ENCODE measurements at places on chromosomes 2 and 18. TPM values are rescaled to one million over a fixed set of nuclear protein-coding genes. Genes with fewer than 3 reads are reported as not detected.

The FAHD2A gene
- 20.0 TPM for polyA plus RNA-seq

The TWIST2 gene
- not detected for polyA plus RNA-seq

The POTEI gene
- not detected for polyA plus RNA-seq

DNA sequence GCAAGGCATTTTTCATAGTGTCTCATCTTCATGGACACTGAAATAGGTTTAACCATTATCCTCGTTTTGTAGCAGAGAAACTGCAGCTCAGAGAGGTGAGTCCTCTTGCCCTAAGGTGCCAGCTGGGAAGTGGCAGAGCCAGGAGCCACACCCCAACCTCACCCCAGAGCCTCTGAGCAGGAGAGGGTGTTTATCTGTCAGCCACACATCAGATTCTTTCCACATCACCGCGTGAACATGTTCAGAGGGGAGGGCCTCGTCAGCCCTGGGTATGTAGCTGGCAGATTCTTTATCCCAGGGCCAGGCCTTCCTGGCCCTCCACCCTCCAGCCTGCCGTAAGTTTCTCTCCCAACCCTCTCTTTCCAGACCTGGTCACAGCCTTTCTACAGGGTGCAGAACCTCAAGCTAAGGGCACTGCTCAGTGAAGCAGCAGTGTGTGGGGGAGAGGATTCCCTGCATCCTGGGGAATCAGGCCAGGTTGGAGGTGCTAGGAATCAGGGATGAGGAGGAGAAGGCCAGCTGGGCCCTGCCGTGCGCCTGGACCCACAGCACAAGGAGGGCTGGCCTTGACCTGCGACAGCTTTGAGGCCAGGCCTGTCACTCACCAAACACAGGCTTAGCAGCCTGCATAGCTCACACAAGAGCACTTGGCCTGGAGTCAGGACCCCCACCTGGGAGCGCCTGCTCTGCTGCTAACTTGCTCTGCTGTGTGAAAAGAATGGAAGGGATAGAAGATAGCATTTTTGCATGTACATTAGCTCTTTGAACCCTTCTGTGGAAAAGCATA, 111.3 kb upstream of the MCFD2 start:
- no peaks in the 10 kb centered on the region for H3K27me3 ChIP-seq
- H3K4me1 ChIP-seq = no peaks in the 10 kb centered on the region
- no peak for DNase-seq
- no peak overlapping the region for H3K4me3 ChIP-seq

- no peak overlapping the region for H3K4me3 ChIP-seq
- no peak overlapping the region for H3K27ac ChIP-seq
- DNase-seq = peak; percentile 43
- no peaks in the 10 kb centered on the region for H3K36me3 ChIP-seq
- H3K27me3 ChIP-seq = no peaks in the 10 kb centered on the region
Observed at GRCh38 chr2:219402665-219403515, 15.2 kb upstream of the DNPEP start.

- no peaks in the 10 kb centered on the region for H3K36me3 ChIP-seq
- no peak overlapping the region for H3K4me3 ChIP-seq
- no peak for DNase-seq
- H3K4me1 ChIP-seq = no peaks in the 10 kb centered on the region
- H3K27me3 ChIP-seq = no peaks in the 10 kb centered on the region
Observed at GRCh38 chr2:45343251-45344017, 267.6 kb downstream of the SRBD1 start.

DNA sequence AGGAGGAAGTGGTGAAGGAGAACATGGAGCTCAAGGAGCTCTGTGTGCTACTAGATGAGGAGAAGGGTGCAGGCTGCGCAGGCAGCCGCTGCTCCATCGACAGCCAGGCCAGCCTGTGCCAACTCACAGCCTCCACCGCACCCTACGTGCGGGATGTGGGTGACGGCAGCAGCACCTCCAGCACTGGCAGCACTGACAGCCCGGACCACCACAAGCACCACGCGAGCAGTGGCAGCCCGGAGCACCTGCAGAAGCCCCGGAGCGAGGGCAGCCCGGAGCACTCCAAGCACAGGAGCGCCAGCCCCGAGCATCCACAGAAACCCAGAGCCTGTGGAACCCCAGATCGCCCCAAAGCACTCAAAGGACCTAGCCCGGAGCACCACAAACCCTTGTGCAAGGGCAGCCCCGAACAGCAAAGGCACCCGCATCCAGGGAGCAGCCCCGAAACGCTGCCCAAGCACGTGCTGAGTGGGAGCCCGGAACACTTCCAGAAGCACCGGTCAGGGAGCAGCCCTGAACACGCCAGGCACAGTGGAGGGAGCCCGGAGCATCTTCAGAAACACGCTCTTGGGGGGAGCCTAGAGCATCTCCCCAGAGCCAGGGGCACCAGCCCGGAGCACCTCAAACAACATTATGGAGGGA, 9.0 kb downstream of the CCDC85A start:
- no peaks in the 10 kb centered on the region for H3K4me1 ChIP-seq
- H3K27me3 ChIP-seq = no peaks in the 10 kb centered on the region
- no peak overlapping the region for H3K4me3 ChIP-seq
- H3K27ac ChIP-seq = no peak overlapping the region
- no peak for DNase-seq

- no peak overlapping the region for H3K27ac ChIP-seq
- no peaks in the 10 kb centered on the region for H3K36me3 ChIP-seq
- no peaks in the 10 kb centered on the region for H3K4me1 ChIP-seq
- H3K4me3 ChIP-seq = no peak overlapping the region
Observed at GRCh38 chr2:161122772-161123530, 37.3 kb upstream of the TANK start.

GRCh38 chr2:163610817-163611556, 124.8 kb downstream of the FIGN start:
- no peaks in the 10 kb centered on the region for H3K4me1 ChIP-seq
- no peak for DNase-seq
- no peaks in the 10 kb centered on the region for H3K36me3 ChIP-seq

DNA sequence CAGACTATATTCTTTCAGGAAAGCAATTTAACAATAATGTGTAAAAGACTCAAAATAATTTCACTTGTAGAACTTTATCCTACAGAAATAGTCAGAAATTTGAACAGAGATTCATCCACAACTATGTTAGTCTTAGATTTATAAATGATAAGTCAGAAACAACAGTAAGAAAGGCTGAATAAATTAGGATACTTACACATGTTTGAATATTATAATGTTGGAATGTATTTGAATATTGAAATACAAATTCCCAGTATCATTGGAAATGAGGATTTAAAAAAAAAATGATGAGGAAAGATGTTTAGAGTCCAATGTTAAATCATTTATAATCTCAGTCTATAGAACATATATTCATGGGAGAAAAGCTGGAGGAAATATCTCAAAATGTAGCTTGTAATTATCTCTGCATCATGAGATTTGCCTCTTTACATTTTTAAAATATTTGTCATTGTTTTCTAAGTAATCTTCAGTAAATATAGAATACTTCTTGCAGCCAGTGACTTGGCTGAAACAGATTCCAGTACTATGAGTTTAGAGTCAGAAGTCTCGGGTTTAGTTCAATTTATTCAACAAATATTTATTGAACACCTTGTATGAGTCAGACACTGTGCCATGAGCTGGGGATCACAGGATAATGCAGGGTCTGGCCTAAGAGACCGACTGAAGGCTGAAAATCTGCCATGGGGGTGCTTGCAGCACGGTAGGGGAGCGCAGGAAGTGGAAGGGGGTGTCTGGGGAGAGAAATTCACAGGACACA, 32.3 kb downstream of the CXCR4 start:
- no peak overlapping the region for H3K27ac ChIP-seq
- no peak overlapping the region for H3K4me3 ChIP-seq
- H3K36me3 ChIP-seq = no peaks in the 10 kb centered on the region

- H3K36me3 ChIP-seq = peaks cover 4% of the 10 kb centered on the region
- H3K27me3 ChIP-seq = no peaks in the 10 kb centered on the region
- H3K4me3 ChIP-seq = no peak overlapping the region
- H3K27ac ChIP-seq = no peak overlapping the region
- DNase-seq = no peak
Observed at GRCh38 chr2:69561101-69561500, 82.4 kb downstream of the AAK1 start.

GRCh38 chr2:12982149-12982584, 265.4 kb downstream of the TRIB2 start:
- no peaks in the 10 kb centered on the region for H3K4me1 ChIP-seq
- H3K27ac ChIP-seq = no peak overlapping the region
- no peaks in the 10 kb centered on the region for H3K36me3 ChIP-seq

DNA sequence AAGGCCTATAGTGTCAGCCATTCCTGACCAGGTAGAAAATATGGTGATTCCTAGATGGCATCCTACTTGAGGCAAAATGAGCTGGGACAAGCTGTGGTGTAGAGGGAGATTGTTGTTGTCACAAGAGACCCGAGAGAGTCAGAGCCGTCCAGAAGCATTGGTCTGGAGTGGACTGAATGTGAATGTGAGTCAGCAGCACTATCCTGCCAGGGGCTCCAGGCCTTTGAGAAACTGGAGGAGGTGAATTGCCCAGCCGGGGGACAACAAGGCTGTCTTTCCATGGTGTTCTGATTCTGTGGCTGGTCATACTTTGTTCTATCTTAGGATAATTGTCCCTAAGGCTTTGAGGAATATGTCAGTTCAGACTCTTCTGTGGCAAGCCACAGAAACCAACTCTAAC, 29.4 kb upstream of the EIF2AK3 start:
- no peak overlapping the region for H3K4me3 ChIP-seq
- H3K4me1 ChIP-seq = no peaks in the 10 kb centered on the region

GRCh38 chr2:20664071-20664390, 2.9 kb upstream of the GDF7 start:
- H3K36me3 ChIP-seq = no peaks in the 10 kb centered on the region
- no peak for DNase-seq
- H3K27ac ChIP-seq = no peak overlapping the region
- H3K4me1 ChIP-seq = peaks cover 4% of the 10 kb centered on the region
- peaks cover 58% of the 10 kb centered on the region for H3K27me3 ChIP-seq

Data from CD8-positive, alpha-beta memory T cell (primary cell).